Cardiac septum (tissue), 1 donor: ENCODE measurements at places on chromosomes 2 and 18. TPM values are rescaled to one million over a fixed set of nuclear protein-coding genes. Genes with fewer than 3 reads are reported as not detected.

PRKCE gene
- 20.3 TPM for total RNA-seq

CYTIP gene
- 2.5 TPM for total RNA-seq

SERPINB13 gene
- total RNA-seq: not detected

MRPL33 gene
- 258 TPM for total RNA-seq

SH2D6 gene
- total RNA-seq: not detected

C18orf54 gene
- 1.4 TPM for total RNA-seq

RGPD5 gene
- 30.1 TPM for total RNA-seq

ZNF521 gene
- total RNA-seq: 15.4 TPM

IGFBP5 gene
- total RNA-seq: 191 TPM

CAPN14 gene
- total RNA-seq: 0.16 TPM

CFAP65 gene
- total RNA-seq: not detected

DNA sequence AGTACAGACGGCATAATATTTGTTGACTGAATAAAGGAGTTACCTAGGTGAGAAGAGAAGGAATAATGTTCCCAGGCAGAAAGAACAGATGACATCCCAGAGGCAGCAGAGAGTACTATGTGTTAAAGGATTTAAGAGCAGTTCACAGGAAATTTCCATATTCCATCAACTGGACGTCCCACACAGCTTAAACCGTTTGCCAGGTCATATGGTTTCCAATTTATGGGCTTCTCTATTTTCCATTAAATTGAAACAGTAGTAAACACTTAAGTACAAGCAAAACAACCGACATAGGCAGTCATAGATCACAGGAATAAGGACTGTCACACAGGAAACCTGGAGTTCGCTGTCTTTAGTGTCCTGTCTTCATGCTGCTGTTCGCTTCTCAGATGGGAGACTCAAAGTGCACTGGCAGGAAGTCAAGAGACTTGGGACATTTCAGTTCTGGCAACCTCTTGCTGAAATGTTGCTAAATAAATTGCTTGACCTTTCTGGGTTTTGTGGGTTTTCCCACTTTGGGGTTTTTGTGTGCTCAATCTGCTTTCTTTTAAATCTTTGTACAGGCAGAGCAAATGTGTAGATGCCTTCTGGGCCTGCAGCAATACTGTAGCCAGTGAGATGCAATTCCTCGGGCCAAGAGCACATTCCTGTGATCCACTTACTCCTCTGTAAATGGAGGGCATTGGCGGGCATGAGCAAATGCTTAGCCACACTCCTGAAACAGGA is 5.8 kb upstream of the PIEZO2 start:
- no peak for DNase-seq

DNA sequence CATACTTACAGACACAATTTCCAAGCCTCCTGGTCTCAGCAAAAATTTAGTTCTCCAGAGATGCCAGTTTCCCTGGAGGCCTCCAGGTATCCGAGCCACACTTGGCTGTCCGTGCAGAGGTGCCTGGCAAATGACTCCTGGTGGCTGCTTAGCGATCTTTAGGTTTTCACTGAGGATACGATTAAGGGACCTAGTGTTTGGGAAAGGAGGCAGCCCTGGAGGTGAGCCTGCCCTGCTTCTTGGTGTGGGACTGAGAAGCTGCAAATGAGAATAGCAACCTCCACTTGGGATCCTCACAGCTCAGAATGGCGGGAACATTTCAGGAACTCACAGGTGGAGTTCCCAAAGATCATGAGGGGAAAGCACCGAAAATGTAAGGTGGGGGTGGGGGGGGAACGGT is 217.6 kb downstream of the ALPK2 start:
- no peak for DNase-seq

- DNase-seq: no peak
These were observed 32.1 kb upstream of the INSIG2 start for GRCh38 chr2:118056165-118056534.

- no peak for DNase-seq
These were observed 272 bp upstream of the FASTKD1 start for GRCh38 chr2:169573974-169574299.

DNA sequence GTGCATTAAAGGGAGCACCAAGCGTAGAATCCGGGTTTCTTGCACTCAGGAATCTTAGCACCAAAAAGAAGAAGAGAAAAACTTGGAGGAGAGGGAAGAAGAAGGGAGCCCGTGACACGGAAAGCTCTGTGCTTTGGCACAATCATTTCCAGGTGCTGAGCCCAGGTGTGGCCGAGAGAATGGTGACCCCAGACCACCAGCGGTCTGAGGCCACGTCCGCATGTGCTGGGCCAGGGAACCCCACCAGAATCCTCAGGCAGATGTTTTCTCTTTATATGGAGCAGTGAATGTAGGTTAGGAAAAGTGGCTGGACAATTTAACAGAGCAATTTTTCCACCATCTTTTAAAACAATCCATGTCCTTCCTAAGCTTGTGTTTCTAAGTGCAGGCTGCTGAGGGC is 520.9 kb downstream of the EPHA4 start:
- DNase-seq: no peak

GRCh38 chr2:61493523-61493942 is 22.6 kb upstream of the USP34 start:
- DNase-seq: no peak

GRCh38 chr2:171390941-171391516 is 42.8 kb downstream of the METTL8 start:
- DNase-seq: no peak

DNA sequence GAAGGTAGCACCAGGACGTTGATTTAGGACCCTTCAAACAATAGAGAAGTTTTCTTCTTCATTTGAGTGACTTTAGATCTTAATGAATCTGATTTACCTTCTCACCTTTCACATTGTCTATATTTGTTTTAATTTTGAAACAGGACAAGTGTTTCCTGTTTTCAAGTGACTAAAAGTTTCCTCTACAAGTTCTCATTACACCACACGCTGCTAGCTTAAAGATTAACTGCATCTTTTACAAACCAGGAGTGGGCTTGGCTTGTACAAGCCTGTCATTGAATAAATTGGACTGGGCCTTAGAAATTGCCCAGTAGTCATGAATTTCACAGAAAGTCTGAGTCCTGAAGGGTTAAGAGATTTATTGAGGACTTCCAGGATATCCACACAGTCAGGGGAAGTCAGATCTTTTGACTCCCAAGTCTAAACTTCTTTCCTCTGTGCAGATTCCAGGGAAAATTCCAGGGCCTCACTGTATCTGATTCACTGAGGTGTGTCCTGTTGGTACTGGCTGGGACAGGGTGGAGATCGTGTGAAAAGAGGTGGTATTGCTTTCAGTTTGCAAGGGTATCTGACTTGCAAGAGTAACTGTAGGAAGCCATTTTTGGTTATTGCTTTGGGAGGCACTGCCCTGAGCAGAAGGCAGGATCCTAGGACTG is 3.4 kb downstream of the SGPP2 start:
- no peak for DNase-seq

DNA sequence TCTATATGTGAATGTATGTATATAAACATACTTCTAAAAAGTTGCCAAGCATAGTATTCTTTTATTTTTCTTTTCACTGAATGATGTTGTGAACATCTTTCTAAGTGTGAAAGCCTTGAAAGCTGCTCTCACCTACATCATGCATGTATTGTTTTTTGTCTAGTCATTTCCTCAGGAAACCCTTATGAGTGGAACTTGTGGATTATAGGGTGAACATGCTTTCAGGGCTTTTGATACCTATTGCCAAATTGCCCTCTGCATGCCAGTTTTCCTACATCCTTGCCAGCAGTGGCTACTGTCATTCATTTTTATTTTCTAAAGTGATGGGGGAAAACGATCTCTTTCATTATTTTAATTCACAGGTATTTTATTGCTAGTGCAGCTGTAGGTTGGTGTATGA is 78.3 kb downstream of the ADAM23 start:
- DNase-seq: no peak

DNA sequence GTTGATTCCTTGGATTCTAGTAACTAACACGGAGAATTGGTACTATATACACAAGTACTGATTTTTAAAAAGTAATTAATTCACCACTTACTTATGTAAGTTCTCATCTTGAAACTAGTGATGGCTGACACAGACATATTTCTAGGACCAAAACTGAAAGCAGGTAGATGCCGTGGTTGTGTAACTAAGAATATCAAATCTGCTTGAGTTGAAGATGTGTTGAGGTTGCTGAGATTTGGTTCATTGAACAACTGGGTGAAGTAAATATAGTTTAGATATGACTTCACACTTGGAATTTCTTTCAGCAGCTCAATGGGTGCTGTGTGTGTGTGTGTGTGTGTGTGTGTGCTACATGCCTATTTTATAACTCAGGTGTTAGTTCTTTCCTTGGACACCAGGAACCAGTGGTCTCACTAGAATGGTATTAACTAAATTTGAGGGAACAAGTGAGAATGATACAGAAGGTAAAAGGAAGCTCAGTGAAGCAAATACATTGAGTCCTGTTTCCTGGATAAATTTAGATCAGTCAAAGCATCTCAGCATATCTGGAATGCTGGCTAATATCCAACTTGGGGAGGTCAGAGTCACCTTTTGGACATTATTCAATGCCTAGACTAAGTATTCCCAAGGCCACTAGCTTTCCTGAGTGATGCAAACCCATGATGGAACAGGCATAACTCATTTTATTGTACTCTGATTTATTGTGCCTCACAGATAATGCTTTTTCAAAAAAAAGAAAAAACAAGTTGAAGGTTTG is 110.7 kb upstream of the ZEB2 start:
- DNase-seq: no peak

DNA sequence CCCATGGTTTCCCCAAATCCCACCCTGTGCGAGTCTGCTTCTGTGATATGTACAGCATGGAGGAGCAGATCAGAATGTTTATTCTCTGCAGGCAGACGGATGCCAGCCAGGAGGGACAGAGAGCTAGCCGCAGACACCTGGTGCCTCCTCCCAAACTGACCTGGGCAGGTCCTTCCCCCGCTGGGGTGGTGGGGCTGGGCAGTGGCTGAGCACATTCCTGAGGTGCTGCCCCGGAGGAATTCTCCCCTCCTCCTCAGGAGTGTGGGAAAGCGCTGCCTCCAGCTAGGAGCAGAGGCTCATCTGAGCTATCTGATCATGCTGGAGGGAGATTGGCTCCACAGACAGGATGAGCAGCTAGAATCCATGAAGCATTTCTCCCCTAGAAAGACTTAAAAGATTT is 21.7 kb downstream of the C2orf92 start:
- DNase-seq: no peak

DNA sequence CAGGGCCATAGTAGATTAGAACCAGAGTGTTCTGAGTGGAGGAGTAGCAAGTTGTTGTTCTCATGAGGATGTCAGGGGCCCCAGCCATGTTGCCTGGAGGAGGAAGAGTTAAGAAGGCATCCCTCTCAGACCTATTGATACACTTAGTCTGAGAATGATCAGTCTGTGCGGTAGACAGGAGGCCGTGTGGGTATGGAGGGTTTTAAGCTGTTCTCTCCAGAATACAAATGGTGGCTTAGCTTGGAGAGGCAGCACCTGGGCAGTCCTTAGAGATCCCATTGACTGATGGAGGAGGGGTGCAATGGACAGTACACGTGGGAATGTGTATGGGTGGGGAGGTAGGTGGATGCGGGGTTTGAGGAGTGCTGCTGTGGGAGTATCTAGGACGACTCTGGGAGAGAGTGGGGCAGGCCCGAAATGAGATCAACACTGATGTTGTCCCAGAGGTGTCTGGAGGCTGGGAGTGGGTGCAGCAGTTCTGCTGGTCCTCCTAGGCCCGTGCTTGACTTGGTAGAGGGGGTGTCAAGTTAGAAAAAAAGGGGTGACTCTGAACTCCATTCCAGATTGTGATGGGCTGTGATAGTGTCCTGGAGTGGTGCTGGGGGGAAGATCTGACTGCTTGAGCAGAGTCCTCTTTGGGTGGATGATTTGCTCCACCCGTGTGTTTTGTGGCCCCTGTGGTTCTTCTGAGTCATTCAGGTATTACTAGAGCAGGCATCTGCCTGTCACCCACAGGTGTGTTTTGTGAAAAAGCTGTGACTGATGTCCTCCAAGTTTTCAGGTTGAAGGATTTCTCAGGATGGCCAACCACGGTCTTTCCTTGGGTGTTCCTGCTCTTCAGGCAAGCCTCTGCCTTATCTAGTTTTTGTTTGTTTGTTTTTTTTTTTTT is 44.7 kb downstream of the C2orf42 start:
- no peak for DNase-seq

DNA sequence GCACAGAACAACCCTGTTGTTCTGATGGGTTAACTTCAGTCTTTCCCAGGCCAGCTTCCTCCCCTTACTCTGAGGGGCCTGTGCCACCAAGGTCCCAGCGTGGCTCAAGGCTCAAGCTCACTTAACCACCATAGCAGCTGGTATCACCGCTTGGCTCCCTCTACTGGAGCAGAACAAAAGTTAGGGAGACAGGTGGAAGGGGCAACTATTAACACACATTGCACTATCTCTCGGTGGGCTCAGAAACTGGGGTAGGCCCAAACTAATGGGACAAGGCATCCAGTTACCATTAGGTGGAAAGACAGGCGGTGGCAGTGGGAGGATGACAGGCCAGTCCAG is 88.7 kb upstream of the ATL2 start:
- DNase-seq: no peak

- DNase-seq: no peak
These were observed 1764.6 kb downstream of the SUCLG1 start for GRCh38 chr2:82694431-82694830.
